ENCODE measurements at places on chromosomes 4 and X.

DNA sequence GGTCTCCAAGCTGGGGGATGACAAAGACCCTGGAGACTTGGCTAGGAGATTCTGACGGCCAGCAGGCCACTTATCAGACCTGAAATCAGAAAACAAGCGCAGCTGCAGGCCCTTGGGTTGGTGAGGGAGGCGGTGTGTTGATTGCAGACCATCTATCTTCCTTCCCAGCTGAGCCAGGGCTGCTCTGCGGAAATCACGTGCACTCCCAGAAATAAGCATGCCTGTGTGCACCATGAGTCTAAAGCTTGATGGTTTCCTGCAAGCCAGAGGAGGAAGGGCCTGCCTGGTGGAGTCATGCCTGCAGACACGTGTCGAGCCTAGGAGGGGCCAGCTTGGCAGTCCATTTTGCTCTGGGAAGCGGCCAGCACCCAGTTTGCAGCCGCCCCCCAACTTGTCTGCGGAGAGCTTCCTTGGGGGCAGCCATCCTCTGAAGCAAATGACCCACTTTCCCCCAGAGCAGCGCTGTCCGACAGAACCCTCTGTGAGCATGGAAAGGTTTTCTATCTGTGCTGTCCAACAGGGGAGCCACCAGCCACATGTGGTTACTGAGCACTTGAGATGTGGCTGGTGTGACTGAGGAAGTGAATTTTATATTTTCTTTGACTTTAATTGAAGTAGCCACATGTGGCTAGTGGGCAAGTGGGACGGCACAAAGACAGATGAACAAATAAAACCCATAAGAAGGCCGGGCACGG lies 175.7 kb upstream of the BCOR start:
- DNase-seq, result no peak

- no peak for DNase-seq
Measured at GRCh38 chr4:38109370-38109769, 149.2 kb downstream of the PTTG2 start.

DNA sequence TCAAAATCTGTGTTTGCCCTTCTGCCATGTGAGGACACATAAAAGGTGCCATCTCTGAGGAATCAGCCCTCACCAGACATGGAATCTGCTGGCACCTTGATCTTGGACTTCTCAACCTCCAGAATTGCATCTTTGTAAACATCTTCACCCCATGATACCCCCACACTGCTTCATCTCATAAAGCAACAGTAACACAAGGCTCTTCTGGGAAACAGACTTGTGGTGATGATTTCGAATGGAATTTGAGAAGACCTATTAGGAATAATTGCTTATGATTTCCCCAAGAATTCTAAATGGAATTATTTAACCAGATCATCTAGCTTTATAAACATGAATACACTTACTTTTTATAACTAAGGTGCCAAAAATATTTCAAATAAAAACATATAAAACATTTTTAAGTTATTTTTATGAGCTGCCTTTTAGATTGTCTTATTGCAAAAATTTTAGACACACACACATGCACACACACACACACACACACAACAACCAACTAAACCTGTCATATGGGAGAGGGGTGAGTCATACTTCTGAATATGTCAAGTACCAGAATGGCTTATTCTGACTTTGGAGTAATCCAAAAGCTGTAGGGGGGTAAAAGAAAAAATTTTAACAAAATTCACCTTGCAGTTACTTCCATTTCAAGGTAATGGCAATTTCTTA lies 82.0 kb downstream of the USP46 start:
- DNase-seq, result no peak

- DNase-seq, result no peak
Measured at GRCh38 chrX:110346681-110347080, 12.0 kb upstream of the RTL9 start.

GRCh38 chrX:114165537-114165936 lies 418.3 kb upstream of the HTR2C start:
- no peak for DNase-seq

- no peak for DNase-seq
Measured at GRCh38 chr4:59195839-59196238, 2004.3 kb upstream of the ADGRL3 start.

- DNase-seq, result peak; percentile 46
Measured at GRCh38 chr4:81913427-81913879, 441.7 kb upstream of the RASGEF1B start.

- DNase-seq, result peak; percentile 29
Measured at GRCh38 chrX:46686003-46686645, 72.8 kb downstream of the SLC9A7 start.

DNA sequence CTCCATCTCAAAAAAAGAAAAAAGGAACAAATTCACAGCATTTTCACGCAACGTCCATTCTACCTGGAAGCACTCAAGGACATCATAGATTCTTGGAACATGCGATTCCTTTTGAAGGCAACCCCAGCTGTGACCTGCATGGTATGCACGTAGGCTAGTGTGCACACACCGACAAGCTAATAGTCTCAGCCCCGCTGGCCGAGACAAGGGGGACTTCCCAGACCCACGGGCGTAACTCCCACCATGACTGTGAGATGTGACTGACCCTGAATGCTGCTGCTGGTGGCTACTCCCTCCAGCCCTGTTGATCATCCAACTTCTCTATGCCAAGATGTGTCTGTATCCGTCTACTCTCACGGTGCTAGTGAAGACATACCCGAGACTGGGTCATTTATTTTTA lies 78.3 kb downstream of the CRLF2 start:
- no peak for DNase-seq

DNA sequence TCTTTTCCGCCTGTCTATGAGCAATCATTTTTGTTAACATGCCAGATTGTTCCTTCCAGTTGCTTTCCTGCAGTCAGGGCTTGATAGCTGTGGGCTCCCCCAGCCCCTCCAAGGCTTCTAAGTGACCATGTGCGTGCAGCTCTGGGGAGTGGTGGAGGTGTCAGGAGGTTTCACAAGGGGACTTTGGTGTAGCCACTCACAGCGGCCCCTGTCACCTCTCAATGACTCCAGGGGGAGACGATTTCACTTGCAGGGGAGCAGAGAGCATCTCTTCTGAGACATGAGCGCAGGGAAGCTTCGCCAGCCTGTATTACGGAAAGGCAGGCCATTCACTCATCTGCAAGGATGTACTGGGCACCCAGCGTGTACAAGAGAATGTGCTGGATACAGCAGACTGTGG lies 3.1 kb upstream of the GPR78 start:
- no peak for DNase-seq

DNA sequence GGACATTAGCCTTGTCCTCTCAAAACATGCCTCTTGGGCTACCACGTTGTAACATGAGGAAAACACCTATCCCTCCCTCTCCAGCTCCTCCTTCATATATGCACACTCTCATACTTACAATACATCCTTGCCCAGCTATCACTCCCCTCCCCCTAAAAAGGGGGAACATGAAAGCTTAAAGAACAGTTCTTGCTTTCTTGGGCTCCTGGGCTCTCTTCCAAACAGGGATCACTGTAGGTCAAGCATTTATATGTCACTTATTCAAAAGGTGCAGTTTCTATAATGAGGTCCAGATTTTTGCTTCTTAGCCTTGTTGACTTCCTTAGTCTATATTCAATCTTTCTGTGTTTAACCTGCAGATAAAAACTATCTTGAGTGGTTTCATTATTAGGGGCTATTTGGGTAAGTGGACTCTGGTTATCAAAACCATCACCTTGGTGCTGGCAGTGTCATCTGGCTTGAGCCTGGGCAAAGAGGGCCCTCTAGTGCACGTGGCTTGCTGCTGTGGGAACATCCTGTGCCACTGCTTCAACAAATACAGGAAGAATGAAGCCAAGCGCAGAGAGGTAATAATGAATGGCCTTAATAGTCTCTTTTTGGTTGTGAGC lies 119.4 kb downstream of the AKAP4 start:
- no peak for DNase-seq

DNA sequence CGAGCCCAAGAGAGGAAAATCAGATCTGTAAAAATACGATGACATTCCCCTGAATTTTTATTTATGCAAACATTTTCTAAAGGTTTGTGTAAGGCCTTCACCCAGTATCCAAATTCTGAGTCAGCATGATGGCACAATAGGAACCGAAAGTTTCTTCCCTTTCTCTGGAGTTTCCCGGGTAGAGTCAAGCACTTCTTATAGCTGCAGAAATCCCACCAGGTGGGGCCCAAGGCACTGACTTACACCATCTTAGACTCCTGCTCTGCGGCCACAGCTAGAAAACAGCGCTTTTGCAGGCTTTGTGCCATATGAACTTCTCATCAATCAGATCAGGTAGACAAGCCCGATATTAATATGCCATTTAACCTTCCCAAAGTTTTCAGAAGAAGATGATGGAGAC lies 13.4 kb downstream of the LEF1 start:
- no peak for DNase-seq

GRCh38 chr4:177077095-177077971 lies 232.3 kb upstream of the NEIL3 start:
- DNase-seq, result no peak

DNA sequence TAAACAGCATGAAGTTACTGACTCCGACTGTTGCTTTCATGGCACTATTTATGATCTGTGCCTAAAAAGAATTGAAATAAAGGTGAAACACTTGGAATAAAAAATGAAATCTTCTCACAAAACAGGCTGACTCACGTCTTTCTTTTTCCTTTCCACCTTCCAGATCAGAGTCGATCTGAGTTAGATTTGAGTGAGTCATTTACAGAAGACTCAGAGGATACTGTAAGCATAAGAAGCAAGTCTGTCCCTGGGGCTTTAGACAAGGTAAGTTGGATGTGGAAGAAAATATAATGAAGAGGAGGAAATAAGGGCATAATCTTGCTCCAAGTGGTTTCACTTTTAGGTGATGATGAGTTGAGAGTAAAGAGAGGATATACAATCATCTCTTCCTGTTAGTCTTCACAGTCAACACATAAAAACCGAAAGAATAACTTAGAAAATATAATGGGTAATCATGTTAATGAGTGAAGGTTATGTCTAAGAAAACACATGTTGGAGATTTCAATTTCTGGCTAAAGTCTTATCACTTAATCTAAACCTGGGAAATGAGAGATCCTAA lies 89.7 kb downstream of the SYTL5 start:
- no peak for DNase-seq

DNA sequence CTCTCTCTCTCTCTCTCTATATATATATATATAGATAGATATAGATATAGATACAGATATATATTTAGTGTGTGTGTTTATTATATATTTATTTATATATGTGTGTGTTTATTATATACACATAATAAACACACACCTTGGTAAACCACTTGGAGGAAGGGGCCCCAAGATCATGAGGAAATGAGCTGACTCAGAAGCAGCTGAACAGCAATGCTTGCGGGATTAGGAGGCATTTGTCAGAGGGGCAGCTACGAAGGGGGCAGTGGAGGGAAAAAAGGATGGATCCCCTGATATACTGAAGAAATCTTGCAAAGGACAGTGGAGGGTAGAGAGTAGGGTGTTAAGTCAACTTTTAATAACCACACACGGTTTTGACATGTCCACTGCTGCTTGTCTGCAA lies 120.0 kb upstream of the SORBS2 start:
- DNase-seq, result no peak

DNA sequence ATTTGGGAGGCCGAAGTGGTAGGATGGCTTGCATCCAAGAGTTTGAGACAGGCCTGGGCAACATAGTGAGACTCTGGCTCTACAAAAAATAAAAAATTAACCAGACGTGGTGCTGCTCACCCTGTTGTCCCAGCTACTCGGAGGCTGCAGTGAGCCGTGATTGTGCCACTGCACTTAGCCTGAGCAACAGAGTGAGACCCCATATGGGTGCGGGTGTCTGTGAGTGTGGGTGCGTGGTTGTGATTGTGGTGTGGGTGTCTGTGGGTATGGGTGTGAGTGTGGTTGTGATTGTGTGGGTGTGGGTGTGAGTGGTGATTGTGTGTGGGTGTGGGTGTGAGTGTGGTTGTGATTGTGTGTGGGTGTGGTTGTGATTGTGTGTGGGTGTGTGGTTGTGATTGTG lies 114.6 kb downstream of the UBE2K start:
- DNase-seq, result no peak

- no peak for DNase-seq
Measured at GRCh38 chrX:2388669-2389068, 112.1 kb downstream of the DHRSX start.

DNA sequence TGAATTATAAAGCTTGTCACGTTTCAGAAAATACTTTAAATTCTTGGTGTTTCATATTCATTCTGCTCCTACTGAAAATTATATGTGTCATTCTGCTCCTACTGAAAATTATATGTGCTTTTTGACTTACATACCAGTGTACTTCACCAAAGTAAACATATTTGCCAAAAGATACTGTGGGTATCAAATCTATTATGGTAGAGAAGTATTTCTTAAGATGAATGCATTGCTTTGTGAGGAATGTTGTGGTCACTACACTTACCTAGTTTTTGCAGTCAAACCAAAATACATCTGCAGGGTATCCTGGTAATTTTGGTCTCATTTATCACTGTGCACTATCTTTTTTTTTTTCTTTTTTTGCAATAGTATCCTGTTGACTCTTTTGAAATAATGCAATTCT lies 287.7 kb upstream of the MAD2L1 start:
- DNase-seq, result no peak

DNA sequence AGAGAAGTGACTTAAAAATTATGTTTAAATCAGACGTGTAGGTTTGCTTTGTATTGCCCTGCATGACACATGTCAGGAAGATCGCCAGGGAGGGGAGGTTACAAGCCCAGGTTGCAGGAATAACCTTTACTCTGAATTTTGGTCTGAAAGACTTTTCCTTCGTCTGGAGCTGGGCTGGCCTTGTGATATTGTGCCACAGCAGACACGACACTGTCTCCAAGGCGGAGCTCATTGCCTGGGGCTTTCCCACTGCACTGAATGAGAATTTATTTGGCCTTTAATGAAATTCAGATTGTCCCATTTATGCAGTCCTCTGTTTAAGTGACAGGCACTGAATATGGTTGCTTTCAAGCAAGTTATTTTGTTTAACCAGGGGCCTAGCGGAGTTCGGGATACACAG lies 45.1 kb downstream of the RHOH start:
- DNase-seq, result no peak

- no peak for DNase-seq
Measured at GRCh38 chr4:141246683-141247429, 26.2 kb downstream of the ZNF330 start.

- no peak for DNase-seq
Measured at GRCh38 chr4:181319629-181320028, 923.6 kb upstream of the TENM3 start.

DNA sequence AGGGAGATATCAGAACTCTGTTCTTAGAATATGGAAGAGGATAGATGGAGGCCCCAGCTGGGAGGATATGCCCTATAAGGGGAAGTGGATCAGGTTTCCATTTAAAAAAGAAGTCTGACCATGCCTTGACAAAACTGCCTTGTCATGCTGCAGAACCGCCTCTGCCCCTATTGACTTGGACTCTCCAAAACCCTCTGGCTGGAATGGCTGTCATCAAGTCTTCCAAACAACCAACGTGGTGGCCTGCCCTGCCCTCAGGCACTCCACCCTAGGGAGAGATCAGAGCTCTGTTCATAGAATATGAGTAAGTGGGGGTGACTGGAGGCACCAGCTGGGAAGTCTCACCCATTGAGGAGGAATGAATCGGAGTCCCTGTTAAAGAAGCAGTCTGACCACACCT lies 114.9 kb downstream of the VSIG4 start:
- DNase-seq, result no peak

DNA sequence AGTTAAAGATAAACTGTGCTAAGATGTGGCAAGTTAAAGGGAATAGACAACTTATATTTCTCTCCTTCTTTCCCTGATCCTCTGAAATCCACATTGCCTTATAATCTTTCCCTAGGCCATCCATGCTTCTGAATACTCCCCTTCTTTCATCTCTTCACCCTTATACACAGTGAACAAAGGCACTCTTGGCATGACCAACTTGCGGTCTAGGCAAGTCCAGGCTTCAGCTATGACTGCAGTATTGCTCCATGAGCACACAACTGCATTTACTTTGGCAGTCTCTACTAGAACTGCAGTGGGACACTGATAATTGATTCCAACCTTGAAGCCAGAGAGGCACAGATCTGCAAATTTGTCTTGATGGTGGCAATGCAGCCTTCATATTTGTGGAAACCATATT lies 24.2 kb upstream of the UBA6 start:
- no peak for DNase-seq
